Activated CD8-positive, alpha-beta memory T cell treated with anti-CD3 and anti-CD28 coated beads for 4 hours (primary cell): ENCODE measurements at places on chromosomes 6 and 20.

DNA sequence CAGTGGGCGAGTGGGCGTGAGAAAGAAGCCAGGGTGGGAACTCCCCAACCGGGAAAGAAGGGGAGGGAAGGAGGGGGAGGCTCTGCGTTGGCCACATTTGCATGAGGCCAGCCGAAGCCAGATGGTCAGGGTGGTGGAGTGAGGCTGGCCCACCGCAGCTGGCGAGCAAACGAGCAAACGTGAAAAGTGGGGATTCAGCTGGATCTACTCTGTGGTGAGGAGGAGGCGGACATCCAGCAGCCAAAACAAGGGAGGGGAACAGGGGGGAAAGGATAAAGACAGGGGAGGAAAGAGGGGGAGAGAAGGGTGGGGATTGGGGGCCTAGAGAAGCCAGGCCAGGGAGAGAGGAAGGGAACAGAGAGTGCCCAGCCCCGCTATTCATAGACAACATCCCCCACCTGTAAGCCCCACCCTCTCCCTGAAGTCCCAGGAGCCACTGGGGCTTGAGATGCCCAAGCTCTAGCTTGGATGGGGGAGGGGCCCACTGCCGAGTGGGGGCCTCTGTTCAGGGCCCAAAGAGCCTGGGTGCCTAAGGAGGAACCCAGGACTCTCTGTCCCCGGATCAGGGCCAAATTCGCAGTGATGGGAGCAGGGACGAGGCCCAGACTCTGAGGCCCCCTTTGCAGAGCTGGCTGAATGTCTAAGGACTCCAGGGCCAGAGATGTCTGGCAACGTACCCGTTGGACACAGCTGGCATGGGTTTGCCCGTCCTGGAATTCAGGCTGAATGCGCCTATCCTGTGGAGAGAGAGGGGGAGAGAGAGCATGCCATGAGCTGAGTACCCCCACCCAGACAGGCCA, 45.1 kb downstream of the CPNE5 start:
- no peak for DNase-seq

DNA sequence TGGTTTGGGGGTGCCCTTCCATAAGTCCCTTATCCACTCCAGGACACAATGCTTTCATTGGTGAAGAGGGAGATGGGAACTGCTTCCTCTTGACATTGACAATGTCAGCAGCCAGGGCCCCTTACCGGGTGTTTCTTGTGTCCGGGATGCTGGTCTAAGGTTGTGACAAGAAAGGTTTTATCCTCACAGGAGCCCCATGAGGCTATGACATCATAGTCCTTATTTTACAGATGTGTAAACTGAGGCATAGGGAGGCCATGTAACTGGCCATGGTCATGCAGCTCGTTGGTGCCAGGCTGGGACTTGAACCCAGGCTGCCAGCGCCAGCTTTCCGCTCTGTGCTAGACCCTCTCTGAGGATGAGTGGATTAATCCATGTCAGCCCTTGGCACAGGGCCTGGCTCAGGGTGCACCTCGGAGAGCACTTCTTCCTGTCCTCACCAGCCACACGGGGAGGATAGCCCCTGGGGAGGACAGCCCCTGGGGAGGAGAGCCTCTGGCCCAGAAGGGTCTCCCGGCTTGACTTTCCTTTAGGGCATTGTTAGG, 157.3 kb downstream of the SYCP2 start:
- no peak for DNase-seq

DNA sequence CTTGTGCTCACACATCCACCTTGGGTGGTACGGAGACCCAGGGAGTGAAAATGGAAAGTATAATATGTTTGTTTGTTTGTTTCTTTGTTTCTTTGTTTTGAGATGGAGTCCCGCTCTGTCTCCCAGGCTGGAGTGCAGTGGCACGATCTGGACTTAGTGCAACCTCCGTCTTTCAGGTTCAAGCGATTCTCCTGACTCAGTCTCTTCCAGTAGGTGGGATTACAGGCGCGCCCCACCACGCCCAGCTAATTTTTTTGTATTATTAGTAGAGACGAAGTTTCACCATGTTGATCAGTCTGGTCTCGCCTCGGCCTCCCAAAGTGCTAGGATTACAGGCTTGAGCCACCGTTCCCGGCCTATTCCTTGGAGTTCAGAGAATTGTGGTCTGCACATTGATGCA, 115.4 kb downstream of the TRIM27 start:
- DNase-seq: no peak

DNA sequence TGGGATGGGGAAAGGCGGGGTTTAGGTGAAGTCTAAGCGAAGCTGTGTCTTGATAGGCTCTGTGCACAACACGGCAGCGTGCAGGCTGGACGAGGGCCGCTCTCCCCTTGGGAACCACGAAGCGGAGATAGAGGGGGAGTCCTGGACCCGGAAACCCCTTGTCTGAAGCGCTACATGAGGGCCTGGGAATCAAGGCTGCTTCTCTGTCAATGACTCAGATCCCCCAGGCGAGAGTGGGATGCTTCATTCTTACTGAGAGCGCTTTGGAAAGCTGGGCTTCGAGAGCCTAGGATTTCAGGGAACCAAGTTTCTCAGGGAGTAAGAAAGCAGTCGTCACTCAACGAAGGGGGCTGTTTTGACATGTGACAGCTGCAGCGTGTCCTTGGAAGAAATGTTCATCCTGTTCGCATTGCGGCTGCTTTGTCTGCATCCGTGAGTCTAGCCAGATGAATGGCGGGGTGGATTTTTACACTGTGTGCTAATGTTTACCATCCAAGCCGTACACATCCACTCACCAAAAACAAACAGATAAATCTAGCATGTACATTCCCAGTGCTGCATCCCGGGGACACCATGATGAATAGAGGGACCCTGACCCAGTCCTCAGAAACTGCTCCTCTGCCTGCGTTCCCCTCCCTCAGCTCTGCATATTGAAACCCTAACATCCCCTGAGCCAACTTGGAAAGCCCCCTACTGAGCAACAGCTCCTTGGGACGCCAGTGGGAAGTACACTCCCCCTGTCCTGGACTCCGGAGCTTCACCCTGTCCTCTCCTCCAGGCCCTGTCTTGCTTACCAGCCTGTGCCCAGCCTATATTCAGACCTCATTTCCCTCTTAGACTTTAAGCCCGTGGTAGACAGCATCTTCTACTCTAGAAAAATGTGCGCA, 24.5 kb upstream of the RTF2 start:
- no peak for DNase-seq
